ENCODE measurements at places on chromosomes 2 and 18.
A peak's percentile ranks its signal among the peaks of the same experiment; 100 is the strongest.

DNA sequence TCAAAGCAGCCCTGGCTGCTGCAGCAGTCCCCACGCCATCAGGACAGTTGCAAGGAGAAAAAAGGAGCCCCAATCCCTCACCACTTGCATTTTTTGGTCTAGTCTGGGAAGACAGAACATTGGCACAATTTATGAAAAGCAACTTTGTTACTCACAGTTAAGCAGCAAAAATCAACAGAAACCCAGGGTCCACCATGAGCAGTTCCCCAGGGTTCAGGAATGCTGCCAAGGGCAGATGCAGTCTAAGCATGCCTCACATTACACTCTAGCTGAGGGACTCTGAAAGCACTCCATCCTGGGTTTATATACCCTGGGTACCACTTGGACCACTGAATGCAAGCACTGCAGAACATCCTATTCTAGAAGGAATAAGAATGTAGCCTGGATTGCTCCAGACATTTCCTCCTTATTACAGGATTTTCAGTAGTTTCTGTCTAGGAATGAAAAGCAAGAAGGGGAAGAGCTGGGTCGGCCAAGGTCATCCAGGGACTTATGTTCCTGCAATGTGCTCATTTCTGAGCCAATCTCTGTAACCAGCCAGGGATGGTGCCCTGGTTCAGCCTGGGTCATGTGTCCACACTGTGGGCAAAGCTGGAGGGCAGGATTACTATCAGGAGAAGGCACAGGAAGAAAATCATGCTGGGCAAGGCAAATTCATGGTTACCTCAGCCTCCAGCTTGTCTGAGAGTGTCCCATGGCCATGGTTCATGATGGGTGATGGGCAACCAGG lies 19.5 kb upstream of the TMEM163 start:
- DNase-seq, result no peak

GRCh38 chr2:225434014-225434413 lies 34.5 kb downstream of the NYAP2 start:
- DNase-seq, result no peak

GRCh38 chr2:223528036-223528435 lies 74.1 kb downstream of the SCG2 start:
- DNase-seq, result no peak

GRCh38 chr2:68689553-68690537 lies 44.8 kb upstream of the ARHGAP25 start:
- DNase-seq, result no peak

DNA sequence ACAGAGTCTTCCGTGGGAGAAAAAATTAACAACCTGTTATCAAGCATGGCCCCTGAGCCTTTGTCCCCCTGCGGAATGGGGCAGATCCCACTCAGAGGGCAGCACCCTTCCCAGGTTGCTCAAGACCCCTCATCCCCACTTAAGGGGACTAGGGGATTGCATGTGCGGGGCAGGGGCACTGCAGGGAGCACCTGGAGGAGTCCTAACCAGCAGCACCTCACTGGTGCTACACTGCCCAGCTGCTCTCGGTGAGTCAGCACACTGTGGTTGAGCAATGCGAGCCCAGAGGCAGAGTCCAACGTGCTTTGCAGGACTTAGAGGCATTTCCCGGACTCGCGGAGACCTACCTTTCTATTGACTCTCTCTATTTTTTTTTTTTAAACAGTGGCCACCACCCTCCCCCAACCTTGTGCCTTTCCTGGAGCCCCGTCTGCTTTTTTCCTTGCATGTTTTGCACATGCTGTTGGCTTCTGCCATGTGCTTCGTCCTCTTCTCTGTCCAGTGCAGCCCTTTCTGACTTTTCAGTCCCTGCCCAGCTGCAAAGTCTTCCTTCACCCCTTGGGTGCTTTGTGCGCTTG lies 74.0 kb downstream of the IL1R2 start:
- peak; percentile 82 for DNase-seq

DNA sequence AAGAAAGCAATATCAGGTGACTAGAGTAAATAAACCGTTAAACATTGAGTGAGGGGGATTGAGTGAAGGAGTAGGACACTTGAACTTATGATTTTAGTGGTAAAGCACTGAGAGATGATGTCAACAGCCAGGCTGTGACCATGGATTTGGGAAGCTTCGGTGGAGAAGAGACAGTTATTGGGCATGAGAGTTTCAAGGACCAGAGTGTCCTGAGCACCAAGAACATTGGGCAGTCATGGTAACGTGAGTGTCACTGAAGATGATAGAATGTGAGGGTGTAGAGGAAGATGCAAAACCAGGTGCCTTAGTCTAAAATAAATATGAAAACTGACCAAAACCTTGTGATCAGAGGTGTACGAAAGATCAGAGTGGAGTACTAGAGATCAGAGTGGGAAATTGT lies 248.1 kb downstream of the ASXL3 start:
- no peak for DNase-seq

GRCh38 chr2:150378686-150379085 lies 108.8 kb downstream of the RND3 start:
- DNase-seq, result no peak

- peak; percentile 25 for DNase-seq
Observed at GRCh38 chr2:83068714-83069113, 1390.4 kb downstream of the SUCLG1 start.

DNA sequence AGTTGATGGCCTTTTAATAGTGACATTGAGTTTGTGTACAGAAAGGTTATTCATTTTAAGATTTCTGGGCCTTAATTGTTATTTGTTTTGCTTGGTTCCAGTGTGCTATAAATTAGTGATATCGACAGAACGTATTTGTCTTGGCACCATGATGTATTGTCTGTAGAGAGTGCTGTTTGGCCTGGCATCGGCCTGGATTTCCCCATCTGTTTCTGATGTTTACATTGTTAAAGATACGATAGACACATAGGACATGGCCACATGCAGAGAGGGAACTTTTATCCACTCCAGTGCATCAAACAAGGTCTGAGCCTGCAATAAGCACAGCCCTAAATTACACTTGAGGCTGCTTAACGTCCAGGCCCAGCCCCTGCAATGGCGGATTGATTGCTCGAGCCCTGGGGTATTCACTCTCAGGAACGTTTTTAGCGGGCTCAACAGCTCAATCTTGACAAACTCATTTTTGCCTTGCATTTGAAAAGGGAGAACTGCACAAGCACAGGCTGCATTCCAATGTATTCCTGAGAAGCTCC lies 144.7 kb downstream of the SLC4A3 start:
- DNase-seq, result no peak

- no peak for DNase-seq
Observed at GRCh38 chr18:26227051-26227670, 916 bp downstream of the TAF4B start.

- DNase-seq, result no peak
Observed at GRCh38 chr18:41645589-41646360, 309.3 kb upstream of the PIK3C3 start.

- DNase-seq, result peak; percentile 46
Observed at GRCh38 chr2:102355526-102356380, at the start of gene IL18R1. Gene IL18R1, plus strand, starts transcription at chr2:102355796. Its CDS starts 6,865 bp downstream, at chr2:102362661.

DNA sequence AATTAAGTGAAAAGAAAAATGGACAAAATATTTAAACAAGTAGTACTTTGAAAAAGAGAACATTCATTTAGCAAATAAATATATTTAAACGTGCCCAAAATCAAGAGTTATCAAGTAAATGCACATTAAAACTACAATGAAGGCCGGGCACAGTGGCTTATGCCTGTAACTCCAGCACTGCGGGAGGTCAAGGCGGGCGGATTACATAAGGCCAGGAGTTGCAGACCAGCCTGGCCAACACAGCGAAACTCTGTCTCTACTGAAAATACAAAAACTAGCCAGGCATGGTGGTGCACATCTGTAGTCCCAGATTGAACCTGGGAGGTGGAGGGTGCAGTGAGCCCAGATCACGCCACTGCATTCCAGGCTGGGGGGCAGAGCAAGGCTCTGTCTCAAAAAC lies 9.8 kb downstream of the STAM2 start:
- DNase-seq, result no peak

DNA sequence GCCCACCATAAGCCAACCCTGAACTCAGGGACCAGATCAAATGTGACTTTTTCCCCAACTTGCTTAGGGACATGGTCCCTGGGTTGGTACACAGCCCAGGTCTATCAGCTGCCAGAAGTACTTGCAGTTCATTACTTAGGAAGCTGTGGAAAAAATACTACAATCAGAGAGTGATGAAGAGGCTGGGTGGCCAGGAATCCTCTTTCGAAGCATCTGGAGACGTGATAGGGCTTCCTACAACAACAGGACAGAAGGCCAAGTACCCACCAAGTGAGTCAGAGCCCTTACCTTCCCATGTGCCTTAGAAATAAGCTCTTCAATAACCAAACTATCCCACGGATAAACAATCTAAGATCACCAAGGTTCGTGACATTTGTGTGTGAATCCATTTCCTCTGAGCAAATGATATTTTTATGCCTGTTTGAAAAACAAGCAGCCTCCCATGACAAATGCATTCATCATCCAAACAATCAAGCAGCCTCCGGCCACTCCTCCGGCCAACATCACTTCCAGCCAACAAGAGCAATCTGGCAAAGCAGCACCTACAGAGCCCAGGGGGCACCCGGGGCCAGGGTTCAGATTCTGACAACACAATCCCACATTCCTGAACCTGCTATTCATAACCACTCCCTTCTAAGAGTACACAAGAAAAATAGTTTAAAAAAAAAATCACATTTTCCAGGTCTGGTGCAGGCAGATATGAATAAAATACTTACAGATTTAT lies 26.4 kb downstream of the TBC1D8 start:
- DNase-seq, result peak; percentile 76

- DNase-seq, result peak; percentile 8
Observed at GRCh38 chr18:34773378-34773777, 63.3 kb downstream of the DTNA start.

GRCh38 chr18:74870950-74871349 lies 273.3 kb downstream of the ZNF407 start:
- DNase-seq, result no peak

GRCh38 chr18:46688853-46689525 lies 32.0 kb upstream of the LOXHD1 start:
- no peak for DNase-seq

DNA sequence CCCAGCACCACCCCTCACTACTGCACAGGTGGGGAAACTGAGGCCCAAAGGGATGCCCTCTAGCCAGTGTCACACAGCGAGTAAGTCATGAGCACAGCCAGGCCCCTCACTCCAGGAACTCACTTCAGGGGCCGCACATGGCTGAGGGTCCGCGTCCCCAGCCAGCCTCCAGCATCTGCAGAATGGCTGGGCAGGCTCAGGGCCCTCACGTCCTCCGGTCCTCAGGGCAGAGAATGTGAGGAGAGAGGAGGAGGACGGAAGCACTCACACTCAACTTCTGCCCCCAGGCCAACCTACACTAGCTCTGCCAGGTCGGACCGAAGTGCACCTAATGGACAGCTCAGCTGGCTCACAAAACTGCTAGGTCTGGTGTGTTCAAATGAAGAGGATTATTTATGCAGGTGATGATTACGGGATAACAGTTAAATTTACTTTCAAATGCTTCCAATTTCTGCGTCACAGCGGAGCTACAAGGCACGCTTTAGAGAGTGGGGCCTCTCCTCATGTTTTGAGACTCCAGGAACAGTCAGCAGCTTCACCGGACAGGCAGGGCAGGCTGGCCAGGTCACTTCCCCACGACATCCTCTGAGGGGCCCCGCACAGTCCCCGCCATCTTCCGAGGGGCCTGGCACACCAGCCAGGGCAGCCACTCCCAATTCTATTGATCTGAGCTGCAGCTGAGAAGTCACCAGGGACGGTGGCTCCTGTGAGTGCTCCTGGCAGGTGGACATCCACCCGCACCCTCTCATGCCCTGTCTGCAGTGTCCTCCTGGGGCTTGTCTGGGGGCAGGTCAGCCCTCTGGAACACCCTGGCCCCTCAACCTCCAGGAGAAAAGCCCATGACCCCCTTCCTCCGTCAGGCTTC lies 26.5 kb downstream of the KIF1A start:
- DNase-seq, result no peak

DNA sequence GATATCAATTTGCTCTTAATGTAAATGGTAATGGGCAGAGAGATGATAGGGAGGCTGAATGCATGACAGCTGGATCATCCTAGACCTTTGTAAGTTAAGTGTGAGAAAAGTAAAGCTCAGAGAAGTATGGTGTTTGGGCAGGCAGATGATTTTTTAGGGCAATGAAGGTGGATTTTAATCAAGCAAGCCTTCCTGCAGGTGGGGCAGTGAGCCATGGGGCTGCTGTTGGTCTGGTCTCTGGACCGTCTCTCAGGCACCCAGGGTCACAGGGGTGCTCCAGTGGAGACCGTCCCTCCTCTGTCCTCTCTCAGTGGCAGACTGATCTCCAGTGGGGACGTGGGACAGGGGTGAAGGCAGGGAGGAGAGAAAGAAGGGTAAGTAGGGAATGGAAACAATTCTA lies 69.8 kb upstream of the STK17B start:
- no peak for DNase-seq

- no peak for DNase-seq
Observed at GRCh38 chr2:150483532-150483931, 3.9 kb downstream of the RND3 start.

DNA sequence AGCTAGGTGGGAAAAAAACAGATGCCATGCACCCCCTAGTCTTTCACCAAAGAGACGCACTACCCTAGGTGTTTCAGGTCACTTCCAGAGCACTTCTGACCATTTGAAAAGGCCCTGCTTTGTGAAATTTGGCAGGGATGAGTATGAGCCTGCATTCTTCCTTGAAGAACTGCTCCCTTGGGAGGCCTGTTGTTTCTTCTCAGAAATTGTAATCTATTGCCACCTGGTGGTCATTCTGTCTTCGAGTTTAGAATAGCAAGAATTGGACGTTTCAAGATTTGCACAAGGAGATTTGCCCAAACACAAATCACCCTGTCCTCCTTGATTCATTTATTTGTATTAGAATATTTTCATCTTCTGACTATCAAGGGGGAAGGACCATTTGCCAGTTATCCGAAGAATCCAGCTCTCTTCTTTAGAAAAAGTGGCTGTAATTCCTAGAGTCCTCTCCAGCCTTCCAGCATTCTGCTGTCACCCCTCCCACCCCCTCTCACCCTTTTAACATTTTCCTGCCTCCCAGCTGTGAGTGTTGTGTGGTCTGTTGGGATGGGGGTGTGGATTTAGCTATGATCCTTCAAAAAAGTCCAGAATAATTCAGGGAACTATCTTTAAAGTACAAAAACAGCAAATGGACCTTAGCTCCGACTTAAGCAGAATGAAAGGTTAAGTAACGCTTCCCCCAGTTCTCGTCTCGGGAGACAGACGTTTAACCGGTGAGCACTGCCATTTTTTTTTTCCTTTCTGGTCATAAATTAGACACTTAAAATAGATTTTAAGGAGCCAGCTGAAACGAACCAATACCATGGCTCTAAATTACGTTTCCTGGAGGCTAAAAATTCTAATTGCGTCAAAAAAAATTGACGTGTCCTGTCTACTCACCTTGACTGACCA lies 3.7 kb upstream of the GAD1 start:
- DNase-seq, result peak; percentile 81
